MV-4-11 (cell line): ENCODE measurements at places on chromosomes 11 and 22.

- DNase-seq, result peak; percentile 9
These were observed 2.4 kb downstream of the MAPK1 start for GRCh38 chr22:21865041-21865440.

GRCh38 chr22:36258701-36259614 lies 6.0 kb downstream of the APOL1 start:
- peak; percentile 42 for DNase-seq

DNA sequence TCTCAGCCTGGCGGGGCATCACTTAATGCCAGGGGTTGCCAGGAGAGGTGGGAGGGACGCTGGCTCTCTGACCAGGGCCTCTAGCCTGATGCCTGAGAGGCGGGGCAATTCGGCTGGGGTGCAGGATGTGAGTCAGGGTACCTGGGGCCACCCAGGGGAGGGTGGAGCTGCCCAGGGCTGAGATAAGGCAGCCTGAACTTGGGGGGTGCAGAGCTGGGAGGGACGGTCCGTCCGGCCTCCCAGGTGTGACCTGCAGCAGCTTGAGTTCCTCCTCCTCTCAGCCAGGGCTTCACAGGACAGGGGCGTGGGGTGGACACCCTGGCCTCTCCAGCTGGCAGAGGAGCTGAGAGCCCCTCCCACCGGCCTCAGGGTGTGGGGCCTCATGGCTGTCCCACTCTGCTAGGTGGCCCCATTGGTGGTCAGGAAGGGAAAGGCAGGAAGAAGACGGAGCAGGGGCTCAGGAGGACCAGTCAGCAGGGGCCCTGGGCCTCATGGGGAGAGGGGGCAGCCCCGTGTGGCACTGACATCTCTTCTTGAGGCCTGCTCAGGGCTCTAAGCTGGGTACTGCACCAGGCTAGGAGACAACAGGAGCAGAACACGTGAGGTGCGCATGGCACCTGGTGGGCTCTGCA lies 942 bp upstream of the RPS6KA4 start:
- no peak for DNase-seq

- DNase-seq, result peak; percentile 6
These were observed 40.1 kb upstream of the TIMP3 start for GRCh38 chr22:32761251-32761903.

GRCh38 chr11:130308886-130309285 lies 5.8 kb downstream of the ZBTB44 start:
- DNase-seq, result no peak

DNA sequence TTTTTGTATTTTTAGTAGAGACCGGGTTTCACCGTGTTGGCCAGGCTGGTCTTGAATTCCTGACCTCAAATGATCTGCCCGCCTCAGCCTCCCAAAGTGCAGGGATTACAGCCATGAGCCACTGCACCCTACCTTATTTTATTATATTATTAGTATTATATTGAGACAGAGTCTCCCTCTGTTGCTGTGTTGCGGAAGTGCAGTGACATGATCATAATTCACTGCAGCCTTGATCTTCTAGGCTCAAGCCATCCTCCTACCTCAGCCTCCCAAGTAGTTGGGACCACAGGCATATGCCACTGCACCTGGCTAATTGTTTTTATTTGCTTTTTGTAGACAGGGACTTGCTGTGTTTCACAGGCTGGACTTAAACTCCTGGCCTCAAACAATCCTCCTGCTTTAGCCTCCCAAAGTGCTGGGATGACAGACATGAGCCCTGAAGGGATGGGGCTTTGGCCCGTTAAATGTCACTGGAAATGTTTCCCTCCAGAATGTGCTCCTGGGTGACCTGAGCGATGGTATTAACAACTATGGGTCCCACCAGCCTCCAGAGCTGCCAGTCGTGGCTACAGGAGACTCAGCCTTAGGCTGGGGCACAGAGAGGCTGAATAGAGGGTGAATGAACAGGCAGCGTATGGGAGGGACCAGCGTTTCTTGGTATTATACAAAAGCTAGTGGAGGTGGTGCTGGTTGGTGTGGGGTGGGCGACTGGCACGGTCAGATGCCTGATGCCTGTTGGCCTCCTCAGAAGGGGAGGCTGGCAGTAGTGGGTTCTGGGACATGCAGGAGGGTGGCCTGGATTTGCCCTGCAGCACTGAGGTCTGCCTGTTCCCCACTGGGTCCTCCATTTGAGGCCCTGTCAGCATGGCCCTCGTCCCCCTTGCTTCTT lies 7.3 kb downstream of the TANGO2 start:
- no peak for DNase-seq

DNA sequence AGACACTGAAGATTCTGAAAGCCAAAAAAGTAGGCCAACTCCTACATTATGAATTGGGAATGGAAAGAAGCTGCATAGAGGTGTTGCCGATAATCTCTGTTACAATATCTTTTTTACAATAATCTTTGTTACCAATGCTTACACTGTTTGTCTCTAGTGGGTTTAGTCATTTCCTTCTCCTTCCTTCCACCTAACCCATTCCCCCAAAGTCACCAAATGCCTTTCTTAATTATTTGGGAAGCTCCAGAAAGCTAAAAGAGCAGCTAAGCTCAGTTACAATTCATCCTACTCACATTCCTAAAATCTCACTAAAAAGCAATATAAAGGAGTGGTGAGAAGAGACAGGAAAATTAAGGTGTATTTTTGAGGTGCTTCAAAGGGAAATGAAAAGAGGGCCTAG lies 313.7 kb downstream of the SWAP70 start:
- no peak for DNase-seq

GRCh38 chr11:13761716-13762115 lies 93.2 kb downstream of the FAR1 start:
- DNase-seq, result no peak

DNA sequence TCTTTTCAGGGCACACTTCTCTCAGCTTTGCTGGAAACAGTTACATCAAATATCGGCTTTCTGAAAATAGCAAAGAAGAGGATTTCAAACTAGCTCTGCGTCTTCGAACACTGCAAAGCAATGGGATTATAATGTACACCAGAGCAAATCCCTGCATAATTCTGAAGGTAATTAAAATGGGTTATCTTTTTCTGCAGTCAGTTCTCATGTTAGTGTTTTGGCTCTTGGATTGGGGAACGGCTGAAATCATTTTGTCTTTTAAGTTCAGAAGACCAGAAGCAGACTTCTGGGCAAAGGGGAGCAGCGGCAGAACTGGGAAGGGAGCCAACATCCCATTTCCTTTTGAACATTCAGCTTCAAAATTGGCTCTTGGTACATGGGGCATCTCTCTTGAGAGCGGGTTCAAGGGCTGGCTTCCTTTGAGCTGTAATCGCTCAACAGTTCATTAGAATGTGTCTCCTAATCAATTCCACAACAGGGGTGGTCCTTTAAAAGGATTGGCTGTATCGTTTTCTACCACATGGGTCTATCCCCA lies 110.2 kb upstream of the MTNR1B start:
- no peak for DNase-seq

DNA sequence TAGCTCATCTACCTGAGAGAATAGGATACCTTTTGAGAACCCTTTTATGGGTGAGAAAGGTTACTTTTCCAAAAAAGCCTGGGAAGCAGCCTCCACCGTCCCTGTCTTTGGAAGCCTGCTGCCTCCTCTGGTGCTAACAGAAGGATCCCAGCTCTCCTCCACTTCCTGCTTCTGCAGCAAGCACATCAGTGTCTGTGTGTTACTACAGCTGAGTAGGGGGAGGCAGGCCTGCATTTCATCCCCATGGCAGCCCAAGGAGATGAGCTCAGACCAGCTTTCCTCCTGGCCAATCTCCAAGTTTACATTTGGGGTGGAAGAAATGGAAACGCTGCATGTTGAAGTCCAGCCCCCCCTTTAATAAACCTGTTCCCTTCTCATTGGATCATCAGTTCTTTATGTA lies 7.4 kb upstream of the CCDC34 start:
- DNase-seq, result no peak

GRCh38 chr22:32527756-32528155 lies 53.1 kb downstream of the FBXO7 start:
- no peak for DNase-seq

GRCh38 chr11:121240650-121241303 lies 51.8 kb upstream of the SC5D start:
- no peak for DNase-seq

- no peak for DNase-seq
These were observed 11.2 kb downstream of the SNRPD3 start for GRCh38 chr22:24566899-24567511.

DNA sequence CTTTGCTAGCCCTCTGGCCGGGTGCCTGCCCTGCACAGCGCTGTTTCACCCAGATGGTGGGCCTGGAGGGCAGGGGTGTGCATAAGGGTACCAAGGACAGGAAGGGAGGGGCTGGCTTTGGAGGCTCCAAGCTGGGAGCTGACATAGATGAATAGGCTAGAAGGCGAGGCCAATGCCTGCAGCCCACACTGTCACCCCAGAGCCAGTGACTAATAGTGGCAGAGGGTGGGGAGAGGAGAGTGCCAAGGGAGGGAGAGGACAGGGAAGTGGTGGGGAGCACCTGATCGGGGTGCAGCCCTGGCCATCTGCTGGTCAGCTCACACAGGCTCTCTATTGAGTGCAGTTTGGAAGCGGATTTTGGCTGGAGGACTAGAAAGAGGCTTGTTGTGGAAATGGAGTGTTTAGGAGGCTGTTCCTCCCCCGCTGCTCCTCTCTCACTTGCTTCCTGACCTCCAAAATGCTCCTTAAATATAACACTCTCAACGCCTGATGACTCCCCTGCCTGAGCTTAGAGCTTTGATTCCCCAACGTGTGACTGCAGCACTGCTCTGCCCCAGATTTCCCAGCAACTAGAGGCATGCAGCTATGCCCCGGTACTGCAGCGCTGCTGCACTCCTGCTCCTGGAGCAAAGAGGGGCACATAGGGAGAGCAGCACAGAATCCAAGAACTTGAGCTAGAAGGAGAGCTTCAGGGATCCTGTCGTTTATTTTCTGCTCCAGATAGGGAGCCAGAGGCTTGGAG lies 89.2 kb downstream of the GRAMD1B start:
- peak; percentile 11 for DNase-seq
